ENCODE measurements at places on chromosomes 13 and 19.

- DNase-seq, result no peak
Measured at GRCh38 chr13:103099722-103100293, 33.6 kb upstream of the SLC10A2 start.

GRCh38 chr19:43332058-43332922 lies 21.2 kb upstream of the CD177 start:
- no peak for DNase-seq

GRCh38 chr13:109593230-109593629 lies 193.2 kb downstream of the IRS2 start:
- no peak for DNase-seq

DNA sequence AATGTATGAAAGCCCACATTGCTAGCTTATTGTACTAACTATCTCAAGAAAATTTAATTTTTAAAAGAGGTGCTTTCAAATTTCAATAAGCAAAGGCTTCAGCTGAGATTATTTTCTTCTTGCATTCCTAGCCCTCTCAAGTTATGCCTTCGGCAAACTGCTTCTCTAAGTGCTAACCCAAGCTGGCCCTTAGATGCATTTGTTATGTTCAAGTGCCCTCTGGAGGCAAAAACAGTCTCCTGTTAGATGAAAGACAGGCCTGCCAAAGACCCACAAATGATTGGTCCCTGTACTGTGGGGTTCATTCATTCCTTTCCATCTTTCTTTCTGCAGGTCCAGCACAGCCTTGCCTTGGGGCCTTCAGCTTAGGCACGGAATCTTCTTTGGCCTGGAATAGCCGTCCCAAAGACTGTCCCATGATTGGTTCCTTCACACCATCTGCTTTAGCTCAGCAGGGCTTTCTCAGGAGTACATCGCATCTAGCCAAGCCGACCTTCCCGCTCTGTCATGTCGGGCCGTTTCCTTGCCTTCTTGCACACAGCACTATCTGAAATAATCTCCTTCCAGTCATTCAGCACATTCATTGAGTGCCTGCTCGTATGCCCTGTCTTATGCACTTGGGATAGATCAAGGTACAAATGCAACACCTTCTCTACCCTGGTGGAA lies 26.4 kb upstream of the TPTE2 start:
- peak; percentile 48 for DNase-seq

GRCh38 chr13:46552889-46553520 lies at the start of gene LRCH1:
LRCH1 (plus strand) TSS chr13:46553170; CDS start chr13:46553397, 227 bp downstream.
- DNase-seq, result peak; percentile 82

All from NCI-H748 treated with DMSO at 0.1 percent for 48 hours (cell line).